ENCODE measurements at places on chromosomes 12 and 14. TPM values are rescaled to one million over a fixed set of nuclear protein-coding genes. Genes with fewer than 3 reads are reported as not detected.

SUSD6 gene
- 45.5 TPM for total RNA-seq

TSPAN31 gene
- 46.7 TPM for total RNA-seq

KCNH5 gene
- not detected for total RNA-seq

TDRD9 gene
- total RNA-seq: not detected

HRK gene
- total RNA-seq: 0.12 TPM

GRCh38 chr14:23296012-23296777 lies 6.5 kb downstream of the PPP1R3E start:
- no peak for DNase-seq

DNA sequence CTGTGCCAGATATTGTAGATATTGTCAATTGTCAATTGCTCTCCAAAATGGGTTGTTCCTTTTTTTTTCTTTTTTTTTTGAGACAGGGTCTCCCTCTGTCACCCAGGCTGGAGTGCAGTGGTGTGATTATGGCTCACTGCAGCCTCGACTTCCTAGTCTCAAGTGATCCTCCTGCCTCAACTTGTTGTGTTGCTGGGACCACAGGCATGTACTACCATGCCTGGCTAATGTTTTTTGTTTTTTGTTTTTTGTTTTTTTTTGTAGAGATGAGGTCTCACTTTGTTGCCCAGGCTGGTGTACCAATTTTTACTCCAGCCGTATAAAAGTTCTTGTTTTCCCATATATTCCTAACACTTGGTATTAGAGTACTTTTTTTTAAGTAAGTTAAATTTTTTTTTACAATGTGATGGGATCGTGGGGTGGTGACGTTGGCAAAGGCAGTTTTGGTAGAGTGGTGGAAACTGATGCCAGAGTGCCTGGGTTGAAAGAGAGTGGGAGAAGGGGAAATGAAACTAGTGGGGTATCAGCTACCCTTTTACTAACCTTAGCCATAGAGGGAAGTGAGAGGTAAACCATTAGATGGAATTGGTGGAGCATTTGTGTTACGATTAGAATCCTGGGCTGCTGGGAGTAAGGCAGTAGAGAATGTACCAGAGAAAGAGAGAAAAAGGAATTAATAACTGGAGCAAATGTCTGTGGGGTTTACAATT lies 33.0 kb upstream of the CFAP54 start:
- DNase-seq: no peak

DNA sequence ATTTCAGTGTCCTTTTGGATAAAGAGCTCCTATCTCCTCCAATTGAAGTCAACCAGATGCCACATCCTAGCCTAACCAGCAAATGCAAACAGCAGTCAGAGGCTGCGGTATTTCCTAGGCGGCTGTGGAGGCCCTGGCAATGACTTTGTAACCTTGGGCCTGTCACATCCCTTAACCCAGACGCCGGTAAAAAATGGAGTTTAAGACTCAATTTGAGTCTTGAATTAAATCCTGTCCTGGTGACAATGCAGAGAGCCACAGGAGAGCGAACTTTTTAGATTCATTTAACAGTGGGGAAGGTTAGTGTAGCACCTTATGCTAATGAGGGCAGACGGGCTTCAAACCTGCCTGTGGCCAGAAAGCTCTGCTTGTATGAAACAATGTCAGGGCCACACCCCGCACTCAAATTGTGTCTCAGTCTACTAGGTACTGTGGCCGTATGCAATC lies 1.3 kb downstream of the C12orf75 start:
- DNase-seq: peak; percentile 47

DNA sequence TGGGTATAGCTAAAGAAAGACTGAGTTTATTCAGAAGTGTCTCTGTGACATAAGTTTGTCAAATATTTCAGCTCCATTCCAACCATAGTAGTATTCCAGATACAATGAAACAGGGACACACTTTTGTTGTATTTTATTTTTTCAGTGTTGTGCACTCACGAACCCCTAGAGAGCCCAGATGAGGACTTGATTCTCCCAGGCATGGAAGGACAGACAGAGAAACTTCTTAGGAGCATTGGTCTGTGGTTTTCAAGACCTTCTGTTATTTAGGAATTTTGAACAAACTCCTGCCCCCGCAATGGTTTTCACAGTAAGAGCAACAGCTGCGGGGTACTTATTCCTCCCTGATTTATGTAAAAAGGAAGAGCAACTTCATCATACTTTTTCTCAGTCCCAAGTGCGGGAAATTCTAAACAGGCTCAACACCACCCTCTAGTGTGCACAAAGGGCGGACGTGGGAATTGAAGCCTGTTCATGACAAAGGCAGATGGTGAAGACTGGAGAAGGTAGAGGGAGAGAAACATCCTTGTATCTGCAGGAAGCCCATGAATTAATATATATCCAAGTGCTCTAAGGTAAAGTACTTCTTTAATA lies 147.6 kb downstream of the PAH start:
- peak; percentile 69 for DNase-seq

DNA sequence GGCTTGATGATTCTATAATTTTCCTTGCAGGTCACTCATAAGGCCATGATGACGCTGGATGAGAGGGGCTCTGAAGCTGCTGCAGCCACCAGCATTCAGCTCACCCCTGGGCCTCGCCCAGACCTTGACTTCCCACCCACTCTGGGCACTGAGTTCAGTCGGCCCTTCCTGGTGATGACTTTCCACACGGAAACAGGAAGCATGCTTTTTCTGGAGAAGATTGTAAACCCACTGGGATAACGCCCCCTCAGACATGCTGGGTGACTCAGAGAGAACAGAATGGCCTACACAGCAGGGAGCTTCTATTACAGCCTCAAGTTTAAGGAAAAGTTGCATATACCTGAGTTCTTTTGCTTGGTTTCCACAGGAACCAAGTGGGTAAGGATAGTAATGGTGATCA lies 34.3 kb downstream of the SERPINA3 start:
- no peak for DNase-seq

GRCh38 chr14:102396521-102396920 lies 33.8 kb downstream of the TECPR2 start:
- DNase-seq: no peak

DNA sequence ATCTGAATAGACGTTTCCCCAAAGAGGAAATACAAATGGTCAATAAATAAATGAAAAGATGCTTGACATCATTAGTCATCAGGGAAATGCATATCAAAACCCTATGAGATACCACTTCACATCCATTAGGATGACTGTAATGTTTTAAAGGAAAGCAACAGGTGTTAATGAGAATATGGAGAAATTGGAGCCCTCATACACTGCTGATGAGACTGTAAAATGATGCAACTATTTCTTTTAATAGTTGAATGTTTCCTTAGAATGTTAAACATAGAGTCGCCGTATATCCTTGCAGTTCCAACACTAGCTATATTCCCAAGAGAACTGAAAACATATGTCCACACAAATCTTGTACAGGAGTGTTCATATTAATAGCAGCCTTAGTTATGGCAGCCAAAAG lies 133.2 kb downstream of the SLC38A4 start:
- no peak for DNase-seq

- peak; percentile 38 for DNase-seq
Observed at GRCh38 chr14:51396222-51396815, 156.3 kb downstream of the TMX1 start.

GRCh38 chr12:53869500-53869899 lies 69.1 kb upstream of the HOXC13 start:
- DNase-seq: peak; percentile 35

GRCh38 chr12:100504804-100505203 lies 31.1 kb downstream of the NR1H4 start:
- peak; percentile 76 for DNase-seq

DNA sequence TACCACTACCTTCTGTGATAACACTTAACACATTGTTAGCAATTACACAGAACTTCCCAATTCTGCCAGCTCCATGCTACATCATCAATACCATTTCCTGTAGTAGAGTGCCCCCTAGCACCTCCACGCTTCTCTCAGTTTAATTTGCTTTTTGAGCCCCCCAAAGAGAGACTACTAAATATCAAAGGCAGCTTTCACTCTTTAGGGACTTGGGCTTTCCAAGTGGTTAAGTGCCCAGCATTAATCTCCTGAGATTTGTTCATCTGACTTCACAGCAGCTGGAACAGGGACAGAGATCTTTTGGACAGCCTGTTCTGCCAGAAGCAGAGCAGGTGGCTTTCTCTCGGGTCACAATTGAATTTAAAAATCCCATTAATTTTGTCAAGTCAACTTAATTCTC lies 954.9 kb downstream of the DIO2 start:
- DNase-seq: no peak
